Activated naive CD4-positive, alpha-beta T cell (primary cell): ENCODE measurements at places on chromosomes 5 and 9.
A peak's percentile ranks its signal among the peaks of the same experiment; 100 is the strongest.

GRCh38 chr5:5270958-5271785 is 131.0 kb downstream of the ADAMTS16 start:
- DNase-seq, result no peak

DNA sequence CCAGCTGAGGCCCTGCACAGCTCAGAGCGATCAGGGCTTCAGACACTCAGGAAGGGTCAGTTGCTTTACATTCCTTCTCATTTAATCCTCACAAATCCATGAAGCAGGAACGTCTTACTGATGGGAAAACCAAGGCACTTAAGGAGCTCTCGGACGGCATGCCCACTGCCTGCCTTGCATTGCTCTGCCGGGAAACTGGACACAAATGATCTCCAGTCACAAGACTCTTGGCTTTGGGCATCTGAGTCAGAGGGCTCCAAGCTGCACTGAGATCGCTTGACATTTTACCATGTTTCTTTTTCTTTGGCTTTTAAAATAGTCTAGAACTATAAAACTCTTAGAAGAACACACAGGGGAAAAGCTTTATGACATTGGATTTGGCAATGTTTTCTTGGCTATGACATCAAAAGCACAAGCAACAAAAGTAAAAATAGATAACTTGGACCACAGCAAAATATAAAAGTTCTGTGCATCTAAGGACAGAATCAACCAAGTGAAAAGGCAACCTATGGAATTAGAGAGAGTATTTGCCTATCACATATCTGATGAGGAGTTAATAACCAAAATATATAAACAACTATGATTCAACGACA is 43.6 kb upstream of the HRH2 start:
- DNase-seq, result no peak

- DNase-seq, result no peak
These were observed 36.9 kb downstream of the MYO10 start for GRCh38 chr5:16899171-16899570.

DNA sequence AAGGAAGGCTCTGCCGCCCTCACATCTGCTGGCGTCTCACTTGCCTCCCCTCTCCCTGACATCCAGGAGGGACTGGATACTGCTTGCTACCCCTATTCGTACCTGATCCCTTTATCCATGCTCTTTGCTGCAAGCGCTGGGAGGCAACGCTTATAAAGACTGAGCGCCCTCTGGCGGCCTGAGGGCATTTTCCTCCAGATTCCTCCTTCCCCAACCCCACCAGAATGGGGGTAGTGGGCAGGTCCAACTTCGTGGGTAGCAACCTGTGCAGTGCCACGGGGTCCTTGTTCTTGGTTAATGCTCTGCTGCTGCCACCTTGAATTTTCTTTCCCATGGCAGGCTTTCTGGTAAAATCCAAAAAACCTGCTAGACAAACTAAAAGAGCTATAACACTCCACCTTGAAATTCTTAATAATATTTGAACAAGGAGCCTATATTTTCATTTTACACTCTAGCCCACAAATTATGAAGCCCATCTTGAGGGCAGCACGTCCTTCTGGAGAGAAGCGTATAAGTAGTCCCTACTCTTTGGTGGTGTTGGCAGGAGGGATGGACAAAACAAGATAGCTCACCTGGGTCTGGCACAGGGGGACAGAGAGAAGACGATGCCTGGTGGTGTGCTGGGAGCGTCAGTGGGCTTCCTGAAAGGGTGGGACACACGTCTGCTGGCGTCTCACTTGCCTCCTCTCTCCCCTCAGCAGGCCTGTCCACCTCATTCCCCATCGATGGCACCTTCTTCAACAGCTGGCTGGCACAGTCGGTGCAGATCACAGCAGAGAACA is 52.5 kb downstream of the JADE2 start:
- peak; percentile 75 for DNase-seq
